Fibroblast of skin of left quadriceps (primary cell): ENCODE measurements at places on chromosomes 4 and X.

GRCh38 chrX:20372533-20372932 is 105.8 kb upstream of the RPS6KA3 start:
- DNase-seq: no peak

DNA sequence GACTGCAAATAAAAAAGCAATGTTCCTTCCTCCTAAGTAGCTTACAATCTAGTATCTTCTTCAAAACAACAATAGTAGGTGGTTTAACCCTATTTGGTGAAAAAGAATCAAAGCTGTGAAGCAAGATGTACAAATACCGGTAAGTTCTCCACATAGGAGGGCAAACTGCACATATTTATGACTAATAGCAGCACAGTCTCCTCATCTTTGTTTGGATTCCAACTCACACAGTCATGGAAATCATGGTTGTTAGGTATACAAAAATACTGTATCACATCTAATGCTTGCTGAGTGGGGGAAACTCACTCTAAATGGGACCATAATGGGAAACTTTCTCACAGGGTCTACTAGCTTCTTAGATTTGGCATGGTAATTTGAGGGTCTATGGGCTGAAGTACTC is 597.2 kb downstream of the INPP4B start:
- DNase-seq: peak; percentile 30

DNA sequence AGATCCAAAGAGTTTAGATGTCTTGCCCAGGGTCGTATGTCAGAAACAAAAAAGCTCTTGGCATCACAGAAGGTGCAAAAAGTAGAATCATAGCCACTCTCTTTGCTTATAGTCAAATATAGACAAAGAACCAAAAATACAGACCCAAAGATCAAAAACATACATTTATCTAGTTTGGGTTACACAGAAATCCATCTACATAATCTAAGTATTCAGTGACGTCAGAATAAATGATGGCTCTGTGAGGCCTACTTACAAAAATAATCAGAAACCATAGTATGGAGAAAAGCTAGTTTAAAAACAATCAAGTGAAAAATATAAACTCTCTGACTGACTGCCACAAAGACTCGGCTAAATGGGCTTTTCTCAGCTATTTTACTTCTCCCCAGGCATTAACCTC is 126.8 kb downstream of the MAPK10 start:
- no peak for DNase-seq

DNA sequence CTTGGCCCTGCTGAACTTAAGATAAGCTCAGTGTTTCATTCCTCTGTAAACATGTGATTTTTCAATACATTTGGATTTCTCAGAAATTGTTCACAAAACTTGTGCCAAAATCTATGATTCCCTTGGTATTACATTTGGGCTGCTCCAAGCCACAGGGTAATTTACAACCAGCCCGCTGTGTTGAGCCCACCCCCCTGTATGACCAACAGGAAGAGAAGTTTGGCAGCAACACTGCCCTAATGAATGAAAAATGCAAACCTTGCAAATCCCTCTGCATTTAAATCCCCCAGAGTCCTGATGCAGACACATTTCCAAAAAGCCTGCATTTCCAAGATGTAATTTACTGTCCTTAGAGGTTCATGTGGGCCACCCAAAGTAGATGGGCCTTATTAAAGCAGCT is 34.1 kb upstream of the GAB1 start:
- peak; percentile 85 for DNase-seq

DNA sequence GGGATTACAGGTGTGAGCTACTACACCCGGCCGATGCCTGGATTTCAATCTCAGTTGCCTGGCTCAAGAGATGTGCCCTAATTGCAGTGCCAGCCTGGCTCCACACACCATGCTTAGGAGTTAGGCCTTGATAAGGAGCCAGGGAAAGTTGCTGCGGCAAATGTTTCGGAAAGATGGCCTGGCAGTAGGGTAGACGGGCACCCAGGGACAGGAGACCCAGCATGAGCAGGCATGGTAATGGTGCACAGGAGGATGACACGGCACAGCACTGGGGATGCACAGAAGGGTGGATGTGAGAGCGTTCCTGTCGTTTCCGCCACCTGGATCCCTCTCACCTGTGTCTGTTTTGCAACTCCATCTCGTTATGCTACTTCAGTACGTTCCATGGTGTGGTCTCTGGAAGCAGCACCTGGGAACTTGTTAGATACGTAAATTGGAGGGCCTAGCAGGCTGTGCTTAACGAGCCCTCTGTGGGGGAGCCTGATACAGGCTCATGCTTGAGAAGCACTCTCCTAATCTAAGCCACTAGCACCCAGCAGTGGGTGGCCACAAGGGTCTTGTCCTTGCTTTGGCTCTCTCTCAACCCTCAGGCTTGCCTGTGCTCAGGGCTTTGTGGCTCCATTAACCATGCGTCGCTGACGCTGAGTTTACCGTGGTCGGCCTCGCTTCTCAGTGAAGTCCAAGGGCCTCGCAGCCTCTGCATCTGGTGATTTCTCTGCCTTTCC is 20.3 kb downstream of the RNF4 start:
- no peak for DNase-seq

GRCh38 chrX:20032201-20032600 is 41.3 kb upstream of the BCLAF3 start:
- no peak for DNase-seq

GRCh38 chrX:147838465-147839131 is 73.1 kb upstream of the FMR1 start:
- no peak for DNase-seq

DNA sequence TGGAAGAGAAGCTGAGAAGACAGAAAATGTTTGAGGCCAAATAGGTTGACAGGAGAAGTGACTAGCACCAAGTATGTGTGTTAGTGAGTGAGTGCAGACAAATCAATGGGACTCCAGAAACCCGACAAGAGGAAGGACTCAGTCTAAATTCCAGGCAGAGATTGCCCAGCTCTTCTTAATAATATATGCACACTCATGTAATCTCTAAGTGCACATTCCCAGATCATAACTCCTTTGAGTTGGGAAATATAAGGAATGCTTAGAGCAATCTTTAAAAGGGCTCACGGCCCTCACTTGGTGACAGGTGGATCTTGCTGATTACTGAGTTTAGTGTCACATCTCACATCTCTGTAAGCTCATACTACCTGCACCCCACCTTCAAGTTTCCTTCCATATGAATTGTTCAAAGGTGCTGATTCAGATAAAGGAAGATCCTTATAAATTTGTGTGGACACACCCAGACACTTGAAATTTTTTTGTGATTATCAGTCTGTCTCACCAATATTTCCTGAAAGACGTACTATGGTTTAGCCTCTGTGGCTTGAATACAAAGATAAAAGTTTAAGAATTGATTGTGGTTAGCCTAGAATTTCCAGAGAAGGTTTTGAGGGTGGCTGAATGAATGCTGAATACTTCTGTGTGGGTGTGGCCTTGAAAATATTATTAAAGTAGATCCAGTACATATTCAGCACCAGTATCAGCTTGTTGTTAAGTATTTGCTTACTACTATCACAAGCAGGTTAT is 205.1 kb upstream of the UGT8 start:
- DNase-seq: no peak

DNA sequence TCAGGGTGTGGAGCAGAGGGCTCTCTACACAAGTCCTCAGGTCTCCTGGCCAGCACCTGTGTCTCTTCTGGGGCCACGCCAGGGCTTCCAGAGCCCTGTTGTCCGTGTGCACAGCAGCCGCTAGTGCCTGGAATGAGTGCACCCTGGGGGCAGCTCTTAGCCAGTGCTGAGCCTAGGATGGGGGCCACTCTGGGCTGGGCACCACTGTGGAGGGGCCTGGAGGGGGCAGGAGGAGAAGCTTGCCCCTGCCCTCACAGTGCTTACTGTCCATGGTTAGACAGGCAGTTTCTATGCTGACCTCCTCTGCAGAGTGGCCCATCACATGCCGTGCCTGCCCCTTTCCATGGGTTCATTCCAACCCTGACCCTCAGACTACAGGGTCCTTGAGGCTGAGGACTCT is 42.7 kb upstream of the GRPEL1 start:
- DNase-seq: no peak

- DNase-seq: no peak
Measured at GRCh38 chr4:81811562-81812293, 340.0 kb upstream of the RASGEF1B start.

GRCh38 chr4:4608214-4608537 is 66.3 kb upstream of the STX18 start:
- DNase-seq: no peak

DNA sequence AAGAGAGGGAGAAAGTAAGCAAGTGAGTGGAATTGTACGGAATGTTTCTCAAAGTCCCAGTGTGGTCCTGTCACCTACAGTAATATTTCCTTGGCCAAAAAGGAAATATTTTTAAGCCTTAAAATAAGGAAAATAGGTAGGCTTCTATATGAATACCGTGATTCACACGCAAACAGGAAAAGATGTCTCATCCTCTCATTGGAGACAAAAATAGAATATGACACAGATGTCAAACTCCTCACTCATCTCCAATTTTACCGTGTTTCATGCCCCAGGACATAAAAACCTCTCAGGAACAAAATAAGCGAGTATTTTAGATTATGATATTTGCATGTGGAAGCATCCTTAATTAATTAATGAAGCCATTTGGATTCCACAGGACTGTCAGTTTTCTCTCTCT is 1269.5 kb downstream of the RAPGEF2 start:
- no peak for DNase-seq

DNA sequence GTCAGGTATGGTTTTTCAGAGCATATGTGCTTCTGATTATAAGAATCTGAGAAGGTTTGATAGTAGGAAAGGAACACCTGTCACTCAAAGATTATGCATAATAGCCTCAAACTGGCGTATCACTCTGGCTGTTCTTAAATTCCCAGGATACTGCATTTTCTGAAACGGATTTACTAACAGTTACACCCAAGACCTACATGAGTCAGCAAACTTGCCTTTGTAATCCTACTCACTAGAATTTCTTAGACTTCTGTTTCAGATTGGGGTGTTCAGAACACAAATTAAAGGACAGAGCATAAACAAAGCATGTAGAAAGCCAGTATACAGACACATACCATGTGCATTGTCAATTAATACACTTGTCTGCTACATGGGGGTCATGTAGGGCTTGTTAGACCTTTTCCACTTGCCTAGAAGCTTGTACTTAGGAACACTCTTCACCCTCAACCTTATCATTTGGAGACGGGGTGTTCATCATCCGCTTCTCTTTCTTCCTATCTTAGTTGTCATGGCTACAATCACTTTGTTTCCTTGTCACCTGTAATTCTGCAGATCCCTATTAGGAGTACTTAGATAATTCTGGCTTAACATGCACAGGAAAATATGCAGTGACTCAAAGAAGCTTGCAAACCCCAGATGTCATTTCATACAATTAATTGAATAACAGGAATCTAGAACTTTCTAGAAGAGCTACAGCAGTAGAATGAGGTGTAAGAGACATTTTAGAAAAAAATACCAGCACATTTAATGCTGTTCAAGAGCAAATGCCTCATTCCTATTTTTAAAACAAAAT is 593.0 kb upstream of the TENM3 start:
- DNase-seq: no peak

DNA sequence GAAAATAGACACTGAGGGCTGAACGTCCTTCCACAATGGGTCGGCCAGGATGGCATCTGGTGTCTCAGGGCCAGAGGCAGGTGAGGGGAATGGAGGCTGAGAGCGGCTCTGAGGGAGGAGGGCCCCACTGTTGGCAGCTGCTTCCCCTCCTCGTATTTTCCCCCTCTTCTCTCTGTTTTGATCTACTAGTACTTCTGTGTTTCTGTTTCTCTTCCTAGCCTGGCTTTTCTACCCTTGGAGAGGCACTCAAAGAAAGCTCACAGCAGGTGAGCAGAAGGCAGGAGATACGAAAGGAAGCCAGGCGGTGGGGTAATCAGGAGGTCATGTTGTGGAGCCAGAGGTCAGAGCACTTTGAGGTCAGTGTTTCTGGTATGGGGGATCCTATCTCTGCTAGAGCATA is 151.8 kb upstream of the GATB start:
- DNase-seq: no peak

DNA sequence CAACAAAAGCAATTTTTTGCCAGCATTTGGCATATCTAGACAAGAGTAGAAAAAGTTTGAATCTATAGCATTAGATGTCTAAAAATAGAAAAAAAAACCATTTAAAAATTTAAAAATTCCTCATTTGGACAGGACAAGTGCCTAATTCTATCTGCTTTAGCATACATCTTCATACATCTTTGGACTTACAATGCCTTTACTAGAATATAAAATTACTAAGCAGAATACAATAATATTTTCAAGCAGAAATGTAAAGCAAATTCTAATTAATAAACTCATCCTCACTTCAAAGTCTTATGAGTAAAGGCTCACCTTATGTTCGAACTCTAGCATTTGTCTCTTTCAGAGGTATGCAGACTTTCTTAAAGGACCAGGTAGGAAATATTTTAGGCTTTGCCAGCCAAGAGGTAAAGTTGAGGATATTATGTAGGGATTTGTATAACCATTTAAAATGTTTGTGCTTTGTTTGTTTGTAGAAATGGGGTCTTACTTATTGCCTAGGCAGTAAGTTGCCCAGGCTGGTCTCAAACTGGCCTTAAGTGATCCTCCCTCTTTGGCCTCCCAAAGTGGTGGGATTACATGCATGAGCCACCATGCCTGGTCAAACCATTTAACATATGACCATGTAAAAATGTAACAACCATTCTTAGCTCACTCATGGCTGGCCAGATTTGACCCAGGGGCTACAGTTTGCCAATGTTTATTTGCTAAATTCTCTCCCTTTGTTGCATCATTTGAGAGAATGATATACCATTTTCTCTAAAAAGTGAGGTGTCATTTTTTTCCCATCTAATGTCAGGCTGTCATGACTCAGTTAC is 29.1 kb downstream of the UGDH start:
- DNase-seq: no peak

- no peak for DNase-seq
Measured at GRCh38 chrX:19886883-19887531, 393 bp downstream of the SH3KBP1 start.

GRCh38 chr4:138037696-138038095 is 204.5 kb downstream of the SLC7A11 start:
- DNase-seq: no peak

- no peak for DNase-seq
Measured at GRCh38 chr4:188661502-188661901, 522.3 kb downstream of the TRIML1 start.

GRCh38 chrX:83511208-83511607 is 3.1 kb downstream of the POU3F4 start:
- DNase-seq: no peak

GRCh38 chr4:117941611-117942010 is 92.7 kb upstream of the NDST3 start:
- DNase-seq: no peak

GRCh38 chr4:71765350-71765749 is 18.5 kb downstream of the GC start:
- peak; percentile 4 for DNase-seq

DNA sequence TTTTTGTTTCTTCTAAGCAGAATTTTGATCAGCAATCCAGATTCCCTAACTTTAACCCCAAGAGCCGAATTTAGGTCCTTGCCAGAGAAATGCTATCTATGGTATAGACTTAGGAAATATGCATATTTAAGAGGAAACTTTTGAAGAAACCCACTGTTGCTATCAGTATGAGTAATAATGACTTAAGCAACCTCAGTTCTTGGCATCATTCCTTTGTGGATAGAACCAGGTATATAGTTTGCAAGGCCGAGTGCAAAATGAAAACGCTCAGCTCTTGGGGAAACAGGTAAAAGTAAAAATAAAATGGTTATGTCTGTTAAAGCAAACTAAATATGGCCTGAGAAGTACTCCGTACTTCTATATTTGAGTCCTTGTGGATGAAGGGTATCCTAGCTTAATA is 78.1 kb downstream of the ARSF start:
- no peak for DNase-seq
